ENCODE measurements at places on chromosomes 6 and 20.

GRCh38 chr6:110256366-110256765, 76.1 kb downstream of the CDC40 start:
- no peak for DNase-seq

DNA sequence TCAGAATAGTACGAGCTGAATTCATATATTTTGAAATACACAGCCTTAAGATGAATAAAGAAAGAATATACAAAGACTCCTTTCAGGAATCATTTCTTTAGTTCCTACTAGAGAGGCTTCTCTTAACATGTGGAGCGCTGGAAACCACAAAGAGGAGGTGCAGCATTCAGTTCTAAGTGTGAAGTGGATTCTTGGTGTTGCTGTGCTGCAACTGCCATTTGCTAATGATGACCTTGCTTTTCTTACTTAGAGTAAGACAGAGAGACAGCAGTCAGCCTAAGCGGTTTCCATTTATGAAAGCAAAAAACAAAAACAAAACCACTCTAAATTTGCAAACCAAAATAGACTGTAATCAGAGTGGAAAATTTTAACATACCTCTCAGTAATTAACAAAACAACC, 629.0 kb downstream of the EPHA7 start:
- DNase-seq, result peak; percentile 14

DNA sequence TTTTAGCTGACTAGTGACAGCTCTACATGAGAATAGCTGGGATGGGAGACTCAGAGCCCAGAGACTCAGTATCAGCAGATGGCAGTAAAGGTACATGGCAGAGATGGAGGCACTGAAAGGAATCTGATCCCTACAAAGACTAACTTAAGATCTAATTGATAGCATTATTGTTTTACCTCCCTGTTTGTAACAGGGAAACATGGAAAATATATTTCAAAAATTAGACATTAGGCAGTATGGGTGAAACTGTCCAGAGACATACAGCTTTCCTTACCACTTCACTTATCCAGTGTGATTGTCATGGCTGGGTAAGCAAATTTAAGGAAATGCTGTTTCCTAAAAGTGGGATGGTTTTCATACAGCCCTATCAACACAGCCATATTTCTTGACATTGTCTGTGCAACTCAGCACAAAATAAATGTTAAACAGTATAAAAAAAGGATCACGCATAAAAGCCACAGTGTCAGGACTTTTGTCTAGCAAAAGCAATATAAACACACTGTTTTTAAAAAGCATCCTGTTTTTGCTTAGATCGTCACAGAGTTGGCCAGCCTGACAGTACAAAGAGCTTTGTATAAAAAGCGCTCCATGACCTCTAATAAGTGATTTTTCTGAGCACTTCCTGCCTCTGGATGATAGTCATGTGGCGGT, 376.9 kb downstream of the PHF3 start:
- peak; percentile 61 for DNase-seq

DNA sequence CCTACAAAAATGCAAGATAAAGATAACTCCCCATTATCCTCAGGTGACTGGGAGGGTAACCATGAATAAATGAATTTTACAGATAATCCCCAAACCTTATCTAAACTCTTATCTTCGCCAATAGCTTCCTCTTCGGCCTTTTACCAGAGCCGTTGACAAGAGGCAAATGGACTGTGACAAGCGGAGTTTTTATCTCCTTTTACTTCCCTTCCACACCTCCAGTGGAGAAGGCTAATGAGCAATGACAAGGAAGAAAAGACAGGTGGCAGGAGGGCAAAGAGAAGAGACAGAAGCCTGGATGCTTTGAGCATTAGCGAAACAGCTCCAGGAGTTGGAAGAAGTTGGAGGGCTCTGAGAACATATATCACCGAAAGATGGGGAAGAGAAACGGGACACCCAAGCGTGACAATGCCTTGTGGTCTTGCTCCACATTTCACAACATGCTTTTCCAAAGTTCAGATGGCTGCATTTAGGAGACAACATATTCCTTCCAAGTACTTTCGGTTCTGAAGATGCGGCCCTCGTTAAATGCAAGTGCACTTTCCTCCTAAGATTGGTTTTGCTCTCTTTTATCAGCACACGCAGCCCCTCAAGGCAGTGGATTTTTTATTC, 69.2 kb downstream of the PRDM1 start:
- no peak for DNase-seq

GRCh38 chr6:21601932-21602390, 8.4 kb downstream of the SOX4 start:
- no peak for DNase-seq

DNA sequence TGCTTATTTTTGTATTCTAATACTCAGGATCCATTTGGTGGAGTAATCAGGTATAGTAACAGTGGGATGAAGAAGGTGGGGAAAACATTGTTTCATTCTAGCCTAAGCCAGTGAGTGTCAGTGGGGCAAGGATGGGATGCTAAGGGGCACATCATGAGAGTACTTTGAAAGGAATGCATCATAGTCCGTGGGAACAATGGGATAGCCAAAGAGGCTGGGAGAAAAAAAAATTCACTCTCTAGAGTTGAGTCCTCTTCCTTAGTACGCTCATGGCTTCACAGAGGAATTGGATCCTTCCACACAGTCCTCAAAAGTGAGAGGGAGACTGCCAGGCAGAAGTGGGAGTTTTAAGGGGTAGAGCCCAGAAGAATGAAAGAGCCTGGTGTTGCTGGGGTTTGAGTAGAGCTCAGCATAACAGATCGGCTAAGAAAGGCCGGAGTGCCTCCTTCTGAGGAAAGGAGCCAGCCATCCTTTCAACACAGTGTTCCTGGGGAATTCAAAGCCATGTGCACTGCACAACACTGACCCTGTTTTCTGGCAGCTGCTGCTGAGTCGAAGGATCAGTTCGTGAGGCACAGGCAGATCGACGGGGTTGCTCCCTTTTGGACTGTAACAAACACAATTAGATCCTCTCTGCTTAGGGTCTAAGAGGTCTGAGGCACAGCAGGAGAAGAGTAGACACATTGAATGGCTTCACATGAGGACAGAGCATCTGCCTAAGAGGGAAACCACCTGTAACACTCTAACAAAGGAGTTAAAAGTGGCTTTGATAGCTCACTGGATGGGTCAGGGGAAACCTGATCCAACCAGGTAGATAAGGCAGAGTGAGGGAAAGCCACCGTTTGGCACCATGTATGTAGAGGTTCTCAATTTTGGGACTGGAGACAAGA, 61.2 kb downstream of the ELOVL5 start:
- no peak for DNase-seq

DNA sequence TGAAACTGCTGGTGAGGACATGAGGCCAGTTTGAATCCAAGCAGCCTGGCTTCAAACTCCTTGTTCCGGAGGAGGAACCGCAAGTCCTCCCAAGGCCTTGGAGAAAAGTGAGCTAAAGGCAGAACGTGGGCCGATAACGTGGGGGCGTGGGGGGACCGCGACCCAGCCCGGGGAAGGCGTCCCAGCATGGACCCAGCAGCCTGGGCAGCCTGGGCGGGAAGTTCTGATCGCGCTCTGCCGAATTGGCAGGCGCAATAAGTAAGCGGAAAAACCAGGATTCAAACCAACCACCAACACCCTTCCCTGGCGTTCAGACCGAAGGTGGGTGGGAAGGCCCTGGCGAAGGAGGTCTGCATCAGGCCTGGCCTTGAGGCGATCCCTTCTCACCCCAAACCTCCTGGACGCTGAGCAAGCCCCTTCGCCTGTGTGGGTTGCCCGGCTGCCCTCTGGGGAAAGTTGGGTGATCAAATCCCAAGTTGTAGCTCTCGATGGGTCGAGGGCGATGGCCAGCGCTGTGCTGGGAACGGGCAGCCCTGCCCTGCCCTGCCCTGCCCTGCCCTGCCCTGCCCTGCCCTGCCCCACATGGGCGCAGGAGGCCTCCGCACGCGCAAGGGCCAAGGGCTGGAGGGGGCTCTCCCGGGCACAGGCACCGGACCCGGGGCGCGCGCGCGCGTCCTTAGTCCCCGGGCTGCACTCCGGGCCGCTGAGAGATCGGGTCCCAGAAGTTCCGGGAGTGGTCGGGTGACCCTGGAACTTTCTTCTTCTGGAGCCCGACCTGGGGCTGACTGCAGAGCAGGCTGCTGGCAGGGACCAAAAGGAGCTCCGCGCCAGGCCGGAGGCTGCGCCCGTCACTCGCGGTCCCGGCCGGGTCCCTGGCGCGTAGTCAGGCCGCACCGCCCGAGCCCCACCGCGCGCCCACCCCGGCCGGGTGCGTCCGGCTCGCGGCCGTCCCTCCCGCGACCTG, 637 bp upstream of the SLC22A3 start:
- DNase-seq, result no peak

DNA sequence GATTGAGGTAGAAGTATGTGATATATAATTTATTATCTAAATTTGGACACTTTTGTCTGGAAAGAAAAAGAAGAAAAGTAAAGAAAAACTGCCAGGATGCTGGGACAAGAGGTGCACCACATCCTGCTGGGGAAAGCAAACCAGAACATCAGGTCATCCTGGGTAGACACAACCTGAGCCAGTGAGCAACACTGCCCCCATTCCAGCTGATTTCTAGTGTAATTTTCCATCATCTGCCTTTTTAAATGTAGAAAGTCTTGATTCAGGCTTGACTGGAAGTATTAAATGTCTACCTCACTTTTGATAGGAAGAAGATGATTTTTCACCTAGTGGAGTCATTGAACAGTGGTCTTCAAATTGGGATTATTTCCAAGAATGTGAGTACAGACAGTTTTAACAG, 1164.5 kb upstream of the CITED2 start:
- no peak for DNase-seq

- no peak for DNase-seq
Observed at GRCh38 chr20:19009081-19009688, 195.6 kb downstream of the SCP2D1 start.

DNA sequence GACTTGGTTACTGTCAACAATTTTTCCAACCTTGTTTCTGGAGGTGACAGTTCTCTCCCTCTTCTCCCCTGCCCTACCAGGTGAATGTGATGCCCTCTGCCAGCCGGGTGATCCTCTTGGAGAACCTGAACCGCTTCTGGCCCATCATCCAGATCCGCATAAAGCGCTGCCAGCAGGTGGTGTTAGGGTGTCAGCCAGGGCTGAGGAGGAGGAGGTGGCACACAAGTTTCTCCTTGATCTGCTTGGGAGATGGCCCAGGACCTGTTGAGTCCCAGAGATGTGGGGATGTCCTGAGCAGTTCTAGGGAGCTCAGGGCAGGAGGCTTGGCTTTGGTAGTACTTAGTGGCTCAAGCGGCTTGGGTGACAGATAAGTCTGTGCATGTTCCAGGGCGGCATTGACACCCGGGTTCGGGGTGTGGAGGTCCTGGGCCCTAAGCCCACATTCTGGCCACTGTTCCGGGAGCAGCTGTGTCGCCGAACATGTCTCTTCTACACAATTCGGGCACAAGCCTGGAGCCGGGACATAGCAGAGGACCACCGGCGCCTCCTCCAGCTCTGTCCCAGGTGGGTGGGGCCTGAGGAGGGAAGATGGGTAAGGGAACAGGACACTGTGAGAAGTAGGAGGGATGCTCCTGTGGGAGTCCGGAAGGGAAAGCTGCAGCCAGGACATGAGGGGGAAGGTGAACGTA, 21.2 kb downstream of the CUL9 start:
- DNase-seq, result no peak

DNA sequence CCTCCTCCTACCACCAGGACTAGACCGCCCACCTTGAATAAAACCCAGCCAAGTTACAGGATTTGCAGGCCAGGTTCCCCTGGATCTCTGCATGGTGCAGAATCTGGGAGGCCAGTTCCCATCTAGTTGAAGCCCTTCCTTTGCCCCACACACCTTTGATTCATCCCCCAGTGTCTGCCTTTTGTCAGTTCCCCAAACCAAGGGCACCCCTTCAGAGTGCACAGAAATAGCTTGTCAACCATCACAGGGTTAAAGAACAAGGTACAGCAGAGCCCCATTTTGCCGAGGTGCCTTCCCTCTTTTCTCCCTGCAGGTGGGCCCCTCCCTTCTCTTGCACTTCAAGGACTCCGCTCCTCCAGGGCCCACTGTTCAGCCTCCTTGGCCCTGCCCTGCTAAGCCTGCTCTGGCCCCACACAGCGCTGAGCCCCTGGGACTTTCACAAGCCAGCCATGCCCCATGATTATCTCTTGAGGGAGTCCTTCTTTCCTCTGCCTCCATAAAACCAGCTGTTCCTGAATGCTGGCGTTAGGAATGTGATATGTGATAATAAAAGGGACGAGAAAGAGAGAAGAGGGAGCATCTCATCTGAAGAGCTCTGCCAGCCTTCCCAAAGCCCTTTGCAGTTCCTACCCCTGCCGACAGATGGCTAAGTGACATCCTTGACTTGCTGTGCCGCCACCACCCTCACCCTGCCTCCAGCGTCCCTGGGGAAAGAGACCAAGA, 280.3 kb downstream of the CDC5L start:
- no peak for DNase-seq

- DNase-seq, result no peak
Observed at GRCh38 chr6:78347191-78347916, 520.0 kb upstream of the IRAK1BP1 start.

GRCh38 chr6:159728531-159728964, 1.2 kb downstream of the WTAP start:
- no peak for DNase-seq

DNA sequence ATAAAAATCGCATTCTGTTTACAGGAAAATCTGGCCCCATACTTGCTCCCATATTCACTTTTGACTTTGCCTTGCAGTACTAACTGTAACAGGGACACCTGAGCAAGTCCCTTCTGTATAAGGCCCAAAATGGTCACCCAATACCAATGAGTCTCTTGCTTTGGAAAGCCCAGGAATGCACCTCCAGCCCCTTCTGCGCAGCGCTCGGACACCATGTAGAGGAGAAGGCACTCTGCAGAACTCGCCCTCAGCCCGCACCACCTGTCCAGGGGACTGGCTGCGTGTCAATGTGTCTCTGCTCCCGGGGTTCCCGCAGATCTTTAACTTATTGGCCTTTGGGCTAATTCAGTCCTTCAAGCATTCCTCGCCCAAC, 746 bp upstream of the PRND start:
- DNase-seq, result no peak

- DNase-seq, result peak; percentile 51
Observed at GRCh38 chr6:163354761-163355425, 59.6 kb upstream of the QKI start.

GRCh38 chr6:149217466-149217888, 100.0 kb upstream of the TAB2 start:
- peak; percentile 53 for DNase-seq

- DNase-seq, result no peak
Observed at GRCh38 chr20:58989196-58989595, 8.1 kb downstream of the NELFCD start.

DNA sequence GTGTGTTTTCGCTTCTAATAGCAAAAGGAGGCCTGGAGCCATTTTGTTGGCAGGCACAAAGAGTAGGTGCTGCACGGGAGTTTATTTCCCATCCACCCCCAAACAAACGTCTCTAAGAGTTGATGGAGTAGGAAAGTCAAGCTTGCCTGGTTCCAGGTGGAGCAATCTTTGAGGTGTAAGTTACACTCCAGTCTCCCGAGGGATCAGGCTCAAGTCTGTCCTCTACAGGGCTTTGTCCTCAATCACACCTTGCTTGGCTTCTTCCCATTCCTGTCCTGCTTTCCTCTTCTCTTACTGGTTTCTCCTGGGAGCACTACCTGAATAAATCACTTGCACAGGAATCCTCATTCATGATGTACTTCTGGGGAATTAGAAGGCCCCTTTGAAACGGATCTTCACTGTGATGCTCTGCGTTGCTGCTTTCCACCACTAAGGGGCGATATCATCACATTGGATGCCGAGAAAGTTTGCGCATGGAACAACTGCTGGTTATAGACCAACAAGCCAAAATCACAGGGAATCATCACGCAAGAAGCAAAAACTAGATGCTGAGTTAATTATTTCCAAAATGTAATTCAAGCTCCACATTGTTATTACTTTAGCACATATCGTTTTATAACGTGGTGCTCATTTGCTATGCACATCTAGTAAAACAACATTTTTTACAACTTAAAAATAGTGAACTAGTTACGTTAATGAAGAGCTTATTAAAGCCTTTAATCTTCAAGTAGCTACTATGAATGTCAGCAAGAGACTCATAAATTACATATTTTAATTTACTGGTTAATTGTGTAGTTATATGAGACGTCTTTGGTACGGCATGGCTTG, 156.8 kb downstream of the DNAH8 start:
- peak; percentile 53 for DNase-seq
